ENCODE measurements at places on chromosomes 5 and 9. TPM values are rescaled to one million over a fixed set of nuclear protein-coding genes. Genes with fewer than 3 reads are reported as not detected.

DNA sequence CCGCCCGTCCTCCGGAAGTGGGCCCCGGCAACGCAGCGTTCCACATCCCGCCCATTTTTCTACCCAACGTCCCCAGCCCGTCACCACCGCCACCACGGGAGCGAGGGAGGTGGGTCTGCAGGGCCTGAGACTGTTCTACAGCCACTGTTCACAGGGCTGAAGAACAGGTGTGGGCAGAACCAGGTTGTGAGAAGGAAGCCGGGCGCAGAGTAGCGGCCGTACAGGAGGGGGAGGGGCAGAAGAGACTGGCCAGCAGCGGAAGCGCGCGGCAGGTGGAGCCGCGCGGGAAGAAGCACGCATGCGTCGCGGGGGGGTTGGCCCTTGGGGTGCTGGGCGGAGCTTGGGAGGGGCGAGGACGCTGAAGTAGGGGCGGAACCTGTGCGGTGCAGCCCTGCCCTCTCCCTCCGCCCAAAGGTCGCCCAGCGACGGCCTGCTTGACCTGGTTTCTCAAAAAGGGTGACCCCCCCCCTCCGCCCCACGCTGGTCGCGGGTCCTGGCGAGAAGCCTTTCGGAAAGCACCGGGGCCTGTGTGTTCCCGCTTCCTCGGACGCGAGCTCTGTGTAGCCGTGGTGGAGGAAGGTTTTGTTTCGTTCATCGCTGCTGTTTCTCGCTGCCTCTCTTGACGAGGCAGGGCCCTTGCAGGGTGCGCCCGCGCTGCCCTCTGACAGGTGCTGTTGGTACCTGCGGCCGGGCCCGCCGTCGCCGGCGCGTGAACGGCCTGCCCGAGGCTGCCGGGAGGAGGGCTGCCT lies 7.8 kb upstream of the MGAT1 start:
- DNase-seq, result peak; percentile 95

- DNase-seq, result no peak
These were observed 243.7 kb downstream of the SEMA5A start for GRCh38 chr5:9302218-9302617.

DNA sequence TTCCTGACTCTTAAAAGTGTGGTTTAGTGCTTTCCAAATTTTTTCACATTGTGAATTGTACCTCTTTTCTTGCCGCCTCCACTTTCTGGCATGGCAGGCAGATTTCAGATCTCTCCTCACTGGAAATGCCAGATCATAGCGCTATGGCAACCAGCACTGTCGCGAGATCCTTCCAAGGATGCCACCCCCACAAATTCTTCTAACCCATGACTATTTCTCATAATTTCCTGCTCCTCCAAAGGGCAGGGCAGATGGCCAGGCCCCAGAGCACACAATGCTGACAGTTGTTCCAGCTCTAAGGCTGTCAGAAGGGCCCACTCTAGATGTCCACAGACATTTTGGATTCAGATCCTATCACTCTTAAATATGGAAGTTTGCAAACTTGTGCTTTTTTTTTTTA lies 446.2 kb upstream of the RIOK2 start:
- DNase-seq, result peak; percentile 66

The LRRTM2 gene
- 1.2 TPM for total RNA-seq

GRCh38 chr9:2478421-2478820 lies 143.2 kb upstream of the VLDLR start:
- DNase-seq, result no peak

The ALDH1A1 gene
- 4.4 TPM for total RNA-seq

DNA sequence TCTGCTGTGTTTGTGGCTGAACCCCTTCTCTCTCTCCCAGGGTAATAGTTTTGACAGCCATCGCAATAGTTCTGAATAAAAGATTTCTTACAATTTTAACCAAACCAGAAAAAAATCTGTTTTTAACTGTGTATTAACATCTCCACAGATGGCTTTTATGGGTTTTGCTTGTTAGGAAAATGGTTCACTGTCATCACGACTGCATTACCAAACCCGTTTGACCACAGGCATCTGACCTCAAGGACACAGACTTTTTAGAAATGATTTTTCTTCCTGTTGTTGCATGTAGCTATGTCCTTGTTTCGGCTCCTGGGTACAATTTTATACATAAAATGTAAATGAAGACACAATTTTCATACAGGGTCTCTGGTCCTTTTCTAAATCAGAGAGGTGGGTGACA lies 316.1 kb downstream of the IRX1 start:
- peak; percentile 35 for DNase-seq

GRCh38 chr5:149838881-149839739 lies 105.5 kb downstream of the PDE6A start:
- DNase-seq, result no peak

The GABRA1 gene
- 2.4 TPM for total RNA-seq

The SPINK13 gene
- not detected for total RNA-seq

The ZNF300 gene
- total RNA-seq, result 5.7 TPM

GRCh38 chr9:93307468-93308157 lies 123.7 kb downstream of the WNK2 start:
- DNase-seq, result no peak

GRCh38 chr5:140176031-140176387 lies 1.0 kb downstream of the CYSTM1 start:
- DNase-seq, result no peak

DNA sequence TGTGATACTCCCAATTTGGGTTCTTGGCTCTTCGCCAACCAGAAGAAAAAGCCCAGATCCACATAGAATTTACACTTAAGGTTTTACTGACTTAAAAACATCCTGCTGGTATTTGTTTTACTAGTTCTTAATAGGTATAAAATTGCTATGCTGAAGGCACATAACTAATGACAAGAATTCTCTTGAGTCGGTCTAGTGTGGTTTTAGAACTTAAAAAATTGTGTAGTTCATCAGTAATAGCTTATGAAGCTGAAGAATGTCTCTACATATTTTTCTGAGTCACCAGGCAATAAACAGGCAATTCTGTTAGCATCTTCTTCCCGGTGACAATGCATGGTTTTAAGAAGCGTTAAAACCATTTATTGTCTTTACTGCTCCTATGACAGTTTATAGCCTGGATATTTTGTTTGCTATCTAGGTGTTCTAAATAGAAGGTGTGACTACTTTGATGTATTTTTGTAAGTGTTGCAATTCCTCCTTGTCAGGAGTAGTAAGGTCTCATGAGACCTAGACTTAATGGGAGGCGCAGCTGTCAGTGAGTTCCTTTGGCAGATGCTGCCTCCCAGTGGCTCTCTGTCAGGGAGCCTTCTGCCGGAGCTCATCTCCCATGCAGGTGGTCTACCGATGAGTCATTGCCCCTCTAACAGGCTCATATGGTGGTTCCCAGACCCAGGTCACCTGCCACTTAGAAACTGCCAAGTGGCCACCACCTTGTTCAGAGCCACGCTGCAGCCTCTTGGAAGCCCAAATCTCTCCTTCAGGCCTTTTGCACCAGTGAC lies 173.8 kb downstream of the MAST4 start:
- DNase-seq, result no peak

The GZMA gene
- total RNA-seq, result not detected

The CEL gene
- total RNA-seq, result 0.06 TPM

DNA sequence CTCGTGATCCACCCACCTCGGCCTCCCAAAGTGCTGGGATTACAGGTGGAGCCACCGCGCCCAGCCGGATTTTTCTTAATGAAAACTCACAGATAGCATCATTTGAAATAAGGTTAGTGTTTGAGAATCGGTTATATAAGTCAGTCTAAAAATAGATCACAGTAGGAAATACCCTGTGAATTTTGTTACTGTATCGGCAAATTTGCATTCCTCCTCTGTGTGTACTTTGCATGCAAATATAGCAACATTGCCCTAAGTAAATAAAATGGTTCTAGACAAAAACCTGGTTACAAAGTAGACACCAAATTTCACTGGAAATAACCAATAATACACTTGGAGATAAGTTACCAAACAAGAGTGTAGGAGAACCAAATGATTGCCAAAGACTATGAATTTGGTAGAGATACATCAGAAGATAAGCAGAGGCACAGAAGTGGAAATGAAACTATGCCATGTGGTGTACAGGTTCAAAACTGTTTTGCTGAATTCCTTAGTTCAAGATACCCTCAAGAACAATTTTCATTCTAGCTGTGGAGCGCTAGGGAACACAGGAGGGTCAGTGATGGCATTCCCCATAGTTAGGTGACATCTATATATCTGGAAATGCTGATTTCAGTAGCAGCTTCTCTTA lies 58.1 kb downstream of the ICE1 start:
- DNase-seq, result no peak

The UGT3A2 gene
- total RNA-seq, result 0.12 TPM

- no peak for DNase-seq
These were observed 118.2 kb upstream of the RPS23 start for GRCh38 chr5:82396396-82396795.

The ACTBL2 gene
- 6.7 TPM for total RNA-seq

DNA sequence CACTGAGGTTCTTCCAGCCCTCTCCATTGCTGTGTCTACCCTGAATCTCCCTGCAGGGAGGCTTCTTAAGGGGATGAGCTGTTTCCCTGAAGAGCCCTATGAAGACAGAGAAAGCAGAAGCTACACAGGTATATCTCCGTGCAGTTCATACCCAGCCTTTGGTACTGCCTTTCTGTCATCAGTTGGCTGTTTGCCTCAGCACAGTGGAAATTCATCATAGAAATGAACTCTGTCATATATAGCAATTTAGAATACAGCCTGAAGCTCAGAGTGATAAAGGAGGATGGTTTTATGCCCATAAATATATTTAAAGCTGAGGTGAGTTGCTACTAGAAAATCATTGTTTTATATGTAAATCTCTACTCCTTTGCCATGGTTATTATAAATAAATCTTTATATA lies 42.6 kb upstream of the KCNN2 start:
- DNase-seq, result no peak

DNA sequence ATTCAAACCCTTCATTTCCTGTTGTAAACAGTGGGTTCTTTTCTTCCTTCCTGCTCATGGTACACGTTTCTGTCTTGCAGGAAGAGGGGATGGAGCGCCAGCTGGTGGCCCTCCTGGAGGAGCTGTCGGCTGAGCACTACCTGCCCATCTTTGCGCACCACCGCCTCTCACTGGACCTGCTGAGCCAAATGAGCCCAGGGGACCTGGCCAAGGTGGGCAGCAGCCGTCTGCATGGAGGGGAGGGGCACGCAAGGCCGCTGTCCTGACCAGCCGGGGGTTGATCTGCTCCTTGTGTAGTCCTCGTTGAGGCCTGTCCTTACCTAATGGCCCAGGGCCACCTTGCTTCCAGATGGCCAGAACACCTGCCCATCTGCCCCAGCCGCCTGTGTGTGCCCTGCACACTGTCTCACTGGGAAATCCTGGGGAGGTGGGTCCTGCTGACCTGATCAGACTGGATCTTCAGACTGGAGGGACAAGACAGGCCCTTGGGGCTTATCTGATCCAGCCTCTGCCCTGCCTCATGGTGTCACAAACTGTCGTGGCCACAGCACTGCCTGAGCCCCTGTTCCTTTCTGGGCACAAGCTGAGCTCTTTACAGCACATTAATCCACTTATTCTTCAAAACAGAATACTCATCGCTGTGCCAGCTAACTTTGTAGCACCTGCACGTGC lies 44.7 kb downstream of the LRSAM1 start:
- DNase-seq, result no peak

GRCh38 chr9:88651682-88652633 lies 117.0 kb downstream of the NXNL2 start:
- DNase-seq, result peak; percentile 87

GRCh38 chr9:99713838-99714306 lies 107.8 kb upstream of the NR4A3 start:
- DNase-seq, result no peak

The IL9 gene
- not detected for total RNA-seq

The PCDHA4 gene
- 0.04 TPM for total RNA-seq

- DNase-seq, result no peak
These were observed 382.3 kb upstream of the CDH10 start for GRCh38 chr5:25027061-25027460.

DNA sequence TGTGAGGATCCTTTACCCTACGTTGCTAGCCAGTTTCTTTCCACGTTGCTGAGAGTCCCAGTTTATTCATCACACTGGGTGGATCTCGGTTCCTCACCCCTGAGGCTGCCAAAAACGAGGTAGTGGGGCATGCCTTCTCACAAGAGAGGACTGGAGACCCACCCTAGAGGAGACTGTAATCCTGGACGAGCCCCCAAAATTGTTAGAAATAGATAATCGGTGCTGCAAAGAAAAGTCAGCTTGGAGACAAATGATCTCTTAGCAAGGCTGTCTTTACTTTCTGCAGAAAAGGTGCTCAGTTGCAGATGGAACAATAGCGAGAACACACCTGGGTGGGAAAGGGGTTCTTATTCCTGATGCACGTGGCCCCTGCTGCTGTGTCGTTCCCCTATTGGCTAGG lies 101.8 kb downstream of the TMEM167A start:
- no peak for DNase-seq

- DNase-seq, result no peak
These were observed 13.2 kb downstream of the DNAJC25 start for GRCh38 chr9:111644195-111644772.

DNA sequence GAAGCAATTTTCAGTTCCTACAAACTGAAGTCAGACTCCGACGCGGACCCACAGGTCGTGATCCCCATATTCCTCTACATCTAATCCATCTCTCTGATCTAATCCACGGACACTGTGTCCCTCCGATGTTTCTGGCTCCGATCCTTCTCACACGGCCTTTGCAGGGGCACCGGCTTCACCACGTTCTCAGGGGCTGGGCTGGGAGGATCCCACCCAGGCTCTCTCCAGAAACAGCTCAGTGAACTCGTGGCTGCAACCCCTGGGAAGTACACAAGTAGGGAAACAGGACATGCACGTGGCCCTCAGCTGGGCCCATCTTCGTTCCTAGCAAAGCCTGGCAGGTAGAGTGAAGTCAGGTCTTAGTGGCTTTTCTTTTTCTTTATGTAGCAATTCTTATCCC lies 49.1 kb upstream of the OLFM1 start:
- DNase-seq, result no peak

The ADGRV1 gene
- 13.0 TPM for total RNA-seq

DNA sequence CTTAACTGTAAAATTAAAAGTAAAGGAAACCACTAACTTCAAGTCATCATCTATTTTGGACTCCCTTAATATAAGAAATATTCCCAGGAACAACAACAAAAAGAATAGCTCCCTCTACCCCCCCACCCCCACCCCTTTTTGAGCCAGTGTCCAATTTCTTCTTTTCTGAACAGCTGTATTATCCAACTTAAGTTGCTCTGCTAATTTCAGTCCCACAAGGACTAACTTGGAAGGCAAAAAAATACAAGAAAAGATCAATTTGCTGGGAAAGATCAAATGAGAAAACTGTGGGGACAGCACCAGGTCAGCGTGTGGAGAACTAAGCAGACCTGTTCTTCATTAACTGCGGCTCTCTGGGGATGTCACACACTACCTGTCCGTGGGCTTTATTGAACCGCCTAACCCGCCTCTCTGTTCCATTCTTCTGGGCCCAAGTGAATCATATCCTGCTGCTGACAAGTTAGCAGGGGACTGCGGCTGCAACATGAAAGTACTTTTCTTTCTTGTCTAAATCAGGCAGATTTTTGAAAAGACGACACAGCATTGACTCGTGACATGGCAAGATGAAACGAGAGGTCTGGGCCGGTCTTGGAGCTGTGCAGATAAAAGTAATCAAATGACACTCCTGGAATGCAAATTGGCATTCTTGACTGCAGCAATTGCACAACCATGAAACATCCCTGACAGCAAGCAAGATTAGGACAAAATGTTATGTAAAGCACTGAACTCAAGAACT lies 2.7 kb downstream of the BNC2 start:
- DNase-seq, result no peak

- no peak for DNase-seq
These were observed 664.9 kb upstream of the WWC1 start for GRCh38 chr5:167626341-167627123.

The FGD3 gene
- total RNA-seq, result not detected

Measured in H4 (cell line).